ENCODE measurements at places on chromosomes 1 and 21.

- DNase-seq: no peak
Measured at GRCh38 chr1:116666187-116667077, 1.1 kb downstream of the IGSF3 start.

DNA sequence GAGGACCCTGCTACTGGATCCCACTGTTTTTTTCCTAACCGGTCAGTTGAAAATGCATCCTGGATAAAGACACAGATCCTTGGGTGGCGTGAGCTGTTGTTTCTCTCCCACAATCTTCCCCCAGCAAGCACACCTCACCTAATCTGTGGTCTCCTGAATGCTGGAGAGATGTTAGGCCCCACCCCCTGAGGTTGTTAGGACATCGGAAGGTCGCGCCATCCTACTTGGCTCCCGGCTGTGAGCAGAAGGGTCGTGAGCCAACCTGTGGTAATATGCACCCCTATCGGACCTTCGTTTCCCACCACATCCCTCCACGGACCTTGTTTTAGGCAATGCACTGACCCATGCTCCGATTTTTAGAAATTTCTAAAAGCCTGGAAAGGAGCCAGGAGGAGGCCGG is 89.9 kb upstream of the IPO9 start:
- DNase-seq: no peak

- DNase-seq: no peak
Measured at GRCh38 chr1:224544346-224545110, 71.6 kb upstream of the CNIH3 start.

GRCh38 chr1:200530623-200531261 is 89.8 kb downstream of the KIF14 start:
- DNase-seq: peak; percentile 69

- DNase-seq: no peak
Measured at GRCh38 chr1:147080671-147081394, 91.4 kb downstream of the PRKAB2 start.

- no peak for DNase-seq
Measured at GRCh38 chr1:20035114-20035513, 34.9 kb upstream of the PLA2G5 start.

GRCh38 chr1:41019353-41019745 is 2.2 kb downstream of the SLFNL1 start:
- no peak for DNase-seq

DNA sequence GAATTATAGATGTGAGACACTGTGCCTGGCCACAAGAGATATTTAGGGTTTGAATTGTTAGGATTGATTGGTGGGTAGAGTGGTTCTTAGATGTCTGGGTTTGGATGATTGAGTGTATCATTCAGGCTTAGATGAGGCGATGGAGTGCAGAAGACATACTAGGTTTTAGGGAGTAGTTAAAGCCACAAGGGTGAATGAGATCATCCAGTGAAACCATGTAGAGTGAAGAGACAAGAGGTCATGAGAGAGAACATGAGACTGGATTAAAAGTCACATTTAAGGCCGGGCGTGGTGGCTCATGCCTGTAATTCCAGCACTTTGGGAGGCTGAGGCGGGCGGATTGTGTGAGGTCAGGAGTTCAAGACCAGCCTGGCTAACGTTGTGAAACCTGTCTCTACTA is 37.2 kb downstream of the ZFYVE9 start:
- no peak for DNase-seq

GRCh38 chr1:101073836-101074235 is 48.3 kb upstream of the DPH5 start:
- DNase-seq: no peak

GRCh38 chr21:35036465-35037383 is 12.4 kb downstream of the RUNX1 start:
- no peak for DNase-seq

- DNase-seq: no peak
Measured at GRCh38 chr1:64882574-64883255, 83.6 kb downstream of the JAK1 start.

- DNase-seq: peak; percentile 57
Measured at GRCh38 chr1:117758444-117759316, 152.8 kb downstream of the TENT5C start.

DNA sequence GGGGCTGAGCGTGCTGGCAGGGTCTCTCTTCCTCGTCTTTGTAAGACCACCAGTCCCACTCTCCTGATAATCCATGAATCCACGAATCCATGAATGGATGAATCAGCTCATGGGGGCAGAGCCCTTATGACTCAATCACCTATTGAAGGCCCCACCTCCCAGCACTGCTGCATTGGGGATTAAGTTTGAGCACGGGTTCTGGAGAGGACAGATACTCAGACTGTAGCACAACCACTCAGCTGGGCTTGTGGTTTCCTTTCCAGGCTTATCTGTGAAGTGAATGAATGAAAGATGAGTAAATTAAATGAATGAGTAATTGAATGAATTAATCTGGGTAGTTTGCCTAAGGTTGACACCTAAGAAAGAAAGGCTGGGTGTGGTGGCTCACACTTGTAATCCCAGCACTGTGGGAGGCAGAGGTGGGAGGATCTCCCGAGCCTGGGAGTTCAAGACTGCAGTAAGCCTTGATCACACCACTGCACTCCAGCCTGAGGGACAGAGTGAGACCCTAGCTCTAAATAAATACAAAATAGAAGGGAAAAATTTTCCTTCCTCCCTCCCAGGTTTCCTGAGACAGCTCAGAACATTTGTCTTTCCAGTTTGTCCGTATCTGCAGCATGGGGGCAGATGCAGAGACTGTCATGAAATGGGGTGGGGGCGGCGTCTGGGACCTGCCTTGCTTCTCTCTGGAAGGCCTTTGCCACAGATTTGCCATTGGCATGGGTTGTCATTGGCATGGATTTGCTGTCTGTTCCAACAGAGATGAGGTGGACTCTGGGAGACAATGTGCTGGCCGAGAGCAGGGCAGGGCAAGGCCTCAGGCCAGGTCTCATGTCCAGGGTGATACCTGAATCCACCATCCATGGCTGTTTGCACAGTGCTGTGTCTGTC is 187.7 kb upstream of the C1orf174 start:
- no peak for DNase-seq

DNA sequence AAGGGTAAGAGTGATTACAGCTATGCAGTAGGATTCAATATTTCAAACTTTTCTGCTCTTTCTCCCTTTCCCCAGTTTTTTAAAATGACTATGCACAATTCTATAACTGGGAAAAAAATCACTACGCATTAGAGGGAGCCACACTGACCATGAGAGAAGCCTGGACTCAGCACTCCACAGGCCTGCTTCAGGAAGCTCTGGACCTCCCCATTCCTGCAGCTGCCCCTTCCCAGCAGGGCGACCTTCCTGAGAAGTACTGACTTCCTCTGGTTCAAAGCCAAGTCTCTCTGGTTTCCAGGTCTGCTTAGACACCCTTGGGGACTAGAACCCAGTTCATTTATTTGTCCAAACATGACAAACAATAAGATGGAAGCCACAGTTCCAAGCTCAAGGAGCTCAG is 42.0 kb upstream of the CLSTN1 start:
- no peak for DNase-seq

All from CD4-positive, alpha-beta memory T cell (primary cell).